ENCODE measurements at places on chromosomes 3 and 15.

GRCh38 chr3:64022451-64023186 is 675 bp downstream of the PSMD6 start:
- DNase-seq, result no peak

DNA sequence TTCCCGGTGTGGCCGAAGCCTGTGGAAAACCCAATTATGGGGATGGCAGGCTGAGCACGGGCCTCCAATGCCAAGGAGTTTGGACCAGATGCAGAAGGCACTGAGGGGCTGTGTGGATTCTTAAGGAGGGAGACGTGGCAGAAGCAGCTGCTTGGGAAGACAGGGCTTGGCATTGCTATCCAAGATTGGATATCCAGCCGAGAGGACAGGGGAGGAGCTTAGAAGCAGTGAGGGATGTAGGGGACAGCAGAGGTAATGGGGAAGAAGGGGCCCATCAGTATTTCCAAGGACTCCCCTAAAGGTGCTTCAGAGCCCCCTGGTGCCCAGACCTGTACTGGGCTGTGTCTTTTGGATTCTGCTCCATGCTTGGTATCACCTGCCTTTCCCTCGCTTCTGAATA is 112.8 kb upstream of the TLE3 start:
- no peak for DNase-seq

DNA sequence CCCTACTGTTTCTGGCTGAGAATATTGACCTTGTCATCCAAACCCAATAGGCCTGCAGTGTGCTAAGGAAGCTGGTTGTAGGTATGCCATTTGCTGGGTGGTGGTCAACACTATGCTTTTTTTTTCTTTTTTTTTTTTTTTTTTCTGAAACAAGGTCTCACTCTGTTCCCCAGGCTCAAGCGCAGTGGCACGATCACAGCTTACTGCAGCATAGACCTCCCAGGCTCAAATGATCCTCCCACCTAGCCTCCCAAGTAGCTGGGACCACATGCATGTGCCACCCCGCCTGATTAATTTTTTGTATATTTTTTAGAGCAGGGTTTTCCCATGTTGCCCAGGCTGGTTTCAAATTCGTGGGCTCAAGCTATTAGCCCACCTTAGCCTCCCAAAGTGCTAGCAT is 35.7 kb upstream of the RHO start:
- DNase-seq, result no peak

DNA sequence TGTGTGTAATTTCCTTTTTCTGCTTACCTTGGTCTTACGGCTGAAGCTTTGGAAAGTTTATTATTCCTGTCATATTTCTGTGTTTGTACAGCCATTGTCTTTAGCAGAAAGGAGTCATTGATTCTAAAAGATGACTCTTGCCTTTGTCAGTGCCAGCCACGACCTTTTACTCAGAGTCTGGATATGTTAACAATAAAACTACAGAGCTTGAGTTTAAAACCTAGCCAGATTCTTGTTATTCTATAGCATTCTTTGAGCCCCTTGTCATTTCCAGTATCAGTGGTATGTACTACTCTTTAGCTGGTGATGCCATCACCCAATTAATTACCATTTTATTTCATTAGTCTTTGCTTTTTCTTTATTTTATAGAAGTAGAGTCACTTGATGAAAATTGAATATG is 142.4 kb downstream of the TCF12 start:
- DNase-seq, result no peak

- DNase-seq, result no peak
These were observed 136.5 kb upstream of the TBL1XR1 start for GRCh38 chr3:177333533-177334520.

DNA sequence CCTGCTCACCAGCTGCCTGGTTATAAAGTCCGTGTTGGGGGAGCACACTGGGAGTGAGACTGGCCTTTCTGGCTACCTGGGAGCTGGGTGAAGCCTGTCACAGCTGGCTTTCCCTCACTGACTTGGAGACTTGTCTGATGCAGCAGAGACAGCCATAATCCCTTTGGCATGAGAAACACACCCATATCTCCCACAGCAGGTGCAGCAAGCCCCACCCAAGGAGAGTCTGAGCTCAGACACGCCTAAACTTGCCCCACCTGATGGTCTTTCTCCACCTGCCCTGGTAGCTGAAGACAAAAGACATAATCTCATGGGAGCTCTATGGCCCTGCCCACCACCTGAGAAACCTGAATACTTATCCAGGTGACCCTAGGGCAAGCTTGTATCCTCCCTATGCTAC is 54.8 kb downstream of the NMD3 start:
- DNase-seq, result no peak

- no peak for DNase-seq
These were observed 4.8 kb downstream of the ADAMTSL3 start for GRCh38 chr15:83658430-83659416.

DNA sequence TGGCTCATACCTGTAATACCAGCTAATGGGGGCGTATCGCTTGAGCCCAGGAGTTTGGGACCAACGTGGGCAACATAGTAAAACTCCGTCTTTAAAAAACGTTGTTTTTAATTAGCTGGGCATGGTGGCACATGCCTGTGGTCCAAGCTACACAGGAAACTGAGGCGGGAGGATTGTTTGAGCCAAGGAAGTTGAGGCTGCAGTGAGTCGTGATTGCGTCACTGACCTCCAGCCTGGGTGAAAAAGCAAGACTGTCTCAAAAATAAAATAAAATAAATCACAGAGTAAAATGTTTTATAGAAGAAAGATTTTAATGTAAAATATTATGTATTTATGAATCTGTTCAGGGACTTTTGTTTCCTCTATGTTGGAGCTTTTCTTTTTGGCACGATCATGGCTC is 15.3 kb upstream of the STRIT1 start:
- DNase-seq, result no peak
